ENCODE measurements at places on chromosomes 16 and 17.

- no peak for DNase-seq
Observed at GRCh38 chr17:27265333-27265732, 28.6 kb upstream of the WSB1 start.

- DNase-seq = no peak
Observed at GRCh38 chr17:81428948-81429774, 33.9 kb downstream of the BAHCC1 start.

DNA sequence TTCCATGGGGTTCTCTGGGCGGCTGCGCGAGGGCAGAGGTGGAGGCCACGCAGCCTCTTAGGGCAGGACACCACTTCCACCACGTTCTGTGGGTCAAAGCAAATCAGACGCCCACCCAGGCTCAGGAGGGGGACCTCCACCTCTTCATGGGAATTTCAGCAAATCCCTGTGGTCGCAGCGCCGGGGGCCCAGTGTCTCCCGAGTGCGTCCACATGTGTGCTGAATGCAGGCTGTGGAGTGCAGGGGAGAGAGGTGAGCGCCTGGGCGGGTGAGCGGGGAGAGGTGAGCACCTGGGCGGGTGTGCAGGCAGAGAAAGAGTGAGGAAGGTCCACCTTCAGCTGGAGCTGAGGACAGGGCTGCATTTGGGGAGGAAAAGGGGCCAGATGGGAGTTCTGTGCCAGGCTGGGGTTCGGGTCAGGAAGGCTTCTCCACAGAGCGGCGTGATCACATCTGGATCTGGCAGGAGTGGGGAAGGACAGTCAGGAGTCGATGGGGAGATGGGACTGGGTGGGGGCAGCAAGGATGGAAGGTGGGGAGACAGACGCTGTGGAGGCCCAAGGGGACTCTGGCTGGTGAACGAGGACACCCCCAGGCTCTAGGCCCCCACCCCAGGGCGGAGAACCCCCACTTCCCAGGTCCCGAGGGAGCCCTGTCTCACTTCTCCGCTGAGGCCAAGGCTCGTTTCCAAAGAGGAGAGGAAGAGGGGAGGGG is 36.8 kb upstream of the CBFA2T3 start:
- DNase-seq = no peak

GRCh38 chr16:81994485-81994884 is 16.8 kb downstream of the SDR42E1 start:
- DNase-seq = peak; percentile 39

DNA sequence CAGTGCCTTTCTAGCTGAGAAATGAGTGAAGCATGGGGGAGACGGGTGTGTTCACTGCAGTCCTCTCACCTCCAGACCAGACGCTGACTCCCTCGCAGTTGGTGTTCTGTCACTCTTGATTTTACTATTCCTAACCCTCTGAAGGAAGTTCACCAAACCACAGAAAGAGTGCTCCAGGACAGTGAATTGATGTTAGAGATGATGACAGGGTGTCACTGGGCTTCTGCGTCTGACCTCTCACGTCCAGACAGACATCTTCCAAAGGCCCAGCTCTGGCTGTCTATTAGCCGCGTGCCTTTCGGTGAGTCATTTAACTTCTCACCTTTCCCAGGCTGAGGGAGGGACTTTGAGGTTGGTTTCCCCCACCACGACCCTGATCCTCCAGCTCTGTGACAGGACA is 8.2 kb downstream of the CRAMP1 start:
- DNase-seq = no peak

DNA sequence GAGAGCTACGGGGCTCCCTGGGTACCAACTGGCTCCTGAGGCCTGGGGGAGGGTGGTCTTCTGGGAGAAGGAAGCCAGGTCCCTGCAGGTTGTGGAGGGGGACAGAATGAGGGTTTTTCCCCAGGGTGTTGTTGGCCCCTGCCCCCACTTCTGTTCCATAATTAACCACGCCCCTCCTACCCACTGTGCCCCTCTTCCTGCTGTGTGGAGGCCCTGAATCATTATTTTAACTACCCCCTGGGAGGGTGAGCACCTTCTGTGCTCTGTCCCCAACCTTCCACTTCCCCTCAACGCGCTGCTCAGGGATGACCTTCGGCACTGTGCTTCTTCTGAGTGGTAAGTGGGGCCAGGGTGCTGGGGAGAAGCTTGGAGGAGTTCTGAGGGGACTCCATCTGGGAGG is at the start of gene ITGAD:
ITGAD (plus strand) TSS at position 280 of the 400 bp plus-strand sequence; CDS start at position 306, 26 bp downstream.
- no peak for DNase-seq

GRCh38 chr16:68003031-68003430 is 3.7 kb upstream of the DPEP2 start:
- DNase-seq = no peak

DNA sequence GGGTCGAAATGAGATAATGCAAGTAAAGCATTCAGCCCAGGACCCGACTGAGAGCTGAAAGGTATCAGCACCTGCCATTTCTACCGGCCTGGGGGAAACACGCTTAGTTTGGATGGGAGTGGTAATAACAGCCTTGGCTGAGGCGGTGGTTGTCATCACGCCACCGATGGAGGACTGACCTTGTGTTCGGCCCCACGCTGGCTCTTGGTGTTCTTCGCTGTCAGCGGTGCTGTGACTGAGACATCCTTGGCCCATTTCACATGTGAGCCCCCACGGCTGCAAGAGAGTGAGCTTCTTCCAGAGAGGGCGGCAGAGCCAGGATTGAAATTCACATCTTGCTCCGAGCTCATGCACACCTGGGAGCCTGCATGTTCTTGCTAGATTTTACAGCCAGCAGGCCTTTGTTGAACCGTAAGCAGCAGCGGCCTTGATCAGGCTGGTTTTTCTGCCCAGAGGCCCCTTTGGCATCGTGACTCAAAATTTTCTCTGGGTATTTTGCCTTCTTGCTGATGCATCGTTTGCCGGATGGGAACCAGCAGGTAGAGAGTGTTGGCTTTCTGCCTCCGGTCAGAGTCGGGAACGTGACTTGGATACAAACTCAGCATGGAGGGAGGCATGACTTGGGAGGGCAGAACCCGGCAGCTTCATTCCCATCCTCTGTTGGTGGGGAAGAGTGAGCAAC is 341.5 kb downstream of the SNX29 start:
- DNase-seq = no peak

DNA sequence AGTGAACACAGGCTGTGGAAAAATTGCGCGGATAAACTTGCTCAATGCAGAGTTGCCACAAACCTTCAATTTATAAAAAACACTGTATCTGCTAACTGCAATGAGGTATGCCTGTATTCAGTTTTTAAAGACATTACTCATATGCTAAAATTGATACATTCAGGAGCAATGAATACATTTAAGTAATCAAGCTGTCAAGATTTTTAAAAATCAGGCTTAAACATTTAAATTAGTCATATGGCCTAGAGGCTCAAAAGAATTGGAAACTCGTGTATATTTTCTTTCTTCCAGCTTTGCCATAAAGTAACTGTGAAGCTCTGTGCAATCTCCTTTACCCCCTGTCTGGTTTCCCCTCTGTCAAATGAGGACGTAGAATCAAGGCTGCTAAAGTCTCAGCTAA is 4.1 kb downstream of the SYNRG start:
- no peak for DNase-seq

- DNase-seq = peak; percentile 88
Observed at GRCh38 chr17:81513753-81514488, 1.3 kb upstream of the ACTG1 start.

DNA sequence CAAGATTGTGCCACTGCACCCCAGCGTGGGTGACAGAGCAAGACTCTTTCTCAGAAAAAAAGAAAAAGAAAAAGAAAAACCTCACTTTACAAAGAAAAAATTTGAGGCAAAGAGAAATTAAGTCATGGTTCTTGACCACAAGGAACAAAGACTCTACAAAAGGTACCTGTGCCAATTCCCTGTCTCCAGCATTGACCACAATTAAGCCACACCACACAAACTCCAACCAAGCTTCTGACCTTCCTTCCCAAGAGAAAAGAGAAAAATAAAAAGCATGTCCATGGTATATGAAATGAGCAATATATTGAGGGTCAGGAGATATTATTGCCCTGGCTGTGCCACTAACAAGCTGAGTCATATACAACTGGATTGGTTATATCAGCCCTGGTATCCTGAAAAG is 146.3 kb upstream of the NOG start:
- no peak for DNase-seq

- DNase-seq = peak; percentile 68
Observed at GRCh38 chr17:57604771-57605674, 140.1 kb downstream of the CCDC182 start.

GRCh38 chr17:74739227-74739831 is 2.3 kb downstream of the RAB37 start:
- DNase-seq = peak; percentile 31

- peak; percentile 65 for DNase-seq
Observed at GRCh38 chr16:89920723-89921122, 2.1 kb downstream of the MC1R start.

GRCh38 chr17:77369544-77369971 is 228.8 kb downstream of the SEC14L1 start:
- peak; percentile 20 for DNase-seq

DNA sequence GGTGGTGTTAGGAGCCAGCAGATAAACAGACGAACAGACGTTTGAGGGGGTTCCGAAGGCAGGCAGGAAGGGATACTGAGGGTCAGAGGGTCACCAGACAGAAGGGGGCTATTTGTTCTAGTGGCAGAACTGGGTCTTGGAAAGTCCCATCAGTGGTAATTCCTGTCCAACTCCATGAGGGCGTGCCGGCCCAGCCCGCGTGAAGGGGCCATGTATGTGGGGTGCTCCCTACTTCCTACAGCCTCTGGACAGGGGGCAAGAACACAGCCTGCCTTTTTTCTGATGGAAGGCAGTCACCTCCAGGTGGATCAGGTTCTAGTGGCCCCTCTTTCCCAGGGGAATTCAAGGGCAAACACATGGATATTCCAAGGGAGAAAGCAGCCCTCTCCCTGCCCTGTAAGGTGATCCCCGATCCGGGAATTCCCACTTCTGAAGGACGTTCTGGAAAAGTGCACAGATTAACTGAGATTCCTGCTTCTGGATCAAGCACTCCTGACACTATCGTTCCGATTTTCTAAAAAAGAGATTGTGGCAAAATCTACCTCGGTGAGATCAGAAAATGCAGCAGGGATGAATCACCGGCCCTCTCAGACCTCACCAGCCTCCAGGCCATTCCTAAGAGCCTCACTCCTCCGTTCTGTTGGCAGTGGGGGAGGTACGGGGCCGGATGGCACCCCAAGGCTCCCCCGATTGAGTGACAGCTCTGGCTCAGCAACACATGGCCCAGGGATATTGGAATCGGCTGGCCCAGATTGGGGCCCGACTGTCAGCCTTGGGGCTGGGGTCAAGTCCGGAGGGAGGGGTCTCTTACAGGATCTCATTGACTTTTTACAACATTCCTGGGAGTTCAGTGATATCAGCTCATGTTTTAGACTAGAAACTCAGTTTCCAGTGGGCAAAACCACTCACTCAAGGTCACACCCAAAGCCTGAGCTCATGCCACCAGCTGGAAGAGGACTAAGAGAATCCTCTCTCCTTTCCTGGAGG is 12.4 kb downstream of the STX1B start:
- DNase-seq = peak; percentile 74

DNA sequence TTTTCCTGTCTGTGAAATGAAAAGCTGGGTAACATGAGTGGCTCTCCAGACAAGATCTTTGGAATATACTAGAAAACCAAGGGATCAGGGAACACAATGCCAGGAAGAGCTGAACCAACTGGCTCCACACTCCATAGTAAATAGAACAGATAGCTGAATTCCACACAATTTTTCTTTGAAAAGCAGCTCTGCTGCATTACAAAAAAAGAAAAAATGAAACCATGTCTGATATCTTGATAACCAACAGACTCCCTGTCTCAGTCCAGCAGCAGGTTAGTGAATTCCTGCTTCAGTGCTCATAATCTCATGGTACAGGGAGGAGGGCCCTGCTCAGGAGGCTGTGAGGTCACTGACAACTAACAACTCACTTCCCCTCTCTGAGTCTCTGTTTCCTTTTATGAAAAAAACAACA is 97.1 kb downstream of the CDH11 start:
- no peak for DNase-seq

DNA sequence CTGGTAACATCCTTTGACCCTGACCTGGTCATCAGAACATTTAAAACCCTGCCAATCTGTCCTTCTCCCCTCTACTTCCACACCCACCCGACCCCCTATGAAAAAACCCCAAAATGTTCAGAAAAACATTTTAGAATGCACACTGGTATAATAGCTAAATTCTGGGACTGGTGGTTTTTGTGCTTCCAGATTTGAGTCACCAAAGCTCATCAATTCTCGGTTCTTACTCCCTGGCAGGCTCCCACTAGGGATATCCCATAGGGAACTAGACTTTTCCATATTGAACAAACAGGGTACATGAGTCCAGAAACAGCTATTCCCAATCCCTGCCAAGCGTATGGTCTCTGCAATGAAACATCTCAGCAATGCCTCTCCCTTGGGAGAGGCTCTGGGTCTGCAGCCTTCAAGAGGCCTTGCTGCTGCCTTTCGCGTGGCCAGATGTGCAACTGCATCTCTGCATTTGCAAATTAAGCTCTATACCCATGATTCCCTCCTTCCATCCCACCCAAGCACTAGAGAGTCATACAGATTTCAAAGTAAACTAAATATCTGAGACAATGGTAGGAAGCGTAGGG is 67.7 kb downstream of the SMG6 start:
- DNase-seq = no peak

GRCh38 chr17:40986920-40987319 is 2.8 kb upstream of the KRT40 start:
- DNase-seq = no peak

GRCh38 chr16:81612351-81613163 is 166.5 kb upstream of the PLCG2 start:
- no peak for DNase-seq

DNA sequence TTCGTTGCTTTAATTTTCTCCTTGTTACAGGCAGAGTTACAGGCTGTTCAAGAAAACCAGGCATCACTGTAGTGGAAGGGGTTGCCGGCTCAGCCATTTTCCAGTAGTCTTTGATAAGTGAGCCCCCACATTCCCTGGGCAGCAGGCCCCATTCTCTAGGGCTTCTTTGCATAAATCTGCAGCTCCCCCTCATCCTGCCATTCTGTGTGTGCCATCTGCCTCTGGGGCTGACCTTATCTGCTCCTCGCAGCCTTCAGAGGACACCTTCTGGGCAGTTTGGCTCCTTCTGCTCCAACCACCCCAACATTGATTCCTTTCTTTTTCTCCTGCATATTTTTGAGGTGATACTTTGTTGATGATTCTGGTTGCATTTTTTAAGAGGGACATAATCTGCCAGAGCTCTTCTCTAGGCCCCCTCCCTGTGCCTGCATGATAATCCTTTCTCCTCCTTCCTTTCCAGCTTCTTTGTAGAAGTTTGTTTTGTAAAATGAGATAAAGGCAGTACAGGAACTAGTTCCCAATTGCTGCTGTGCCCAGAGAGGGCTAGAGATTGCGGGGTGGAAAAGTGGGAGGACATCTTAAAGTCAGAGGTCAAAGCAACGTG is 17.1 kb downstream of the RND2 start:
- DNase-seq = peak; percentile 45

- no peak for DNase-seq
Observed at GRCh38 chr16:88896238-88897070, 30.0 kb upstream of the PABPN1L start.

All from H7 (cell line).